Fibroblast of skin of abdomen (primary cell): ENCODE measurements at places on chromosomes 12 and 14.

- peak; percentile 56 for DNase-seq
Measured at GRCh38 chr14:102525219-102525928, 15.8 kb upstream of the ANKRD9 start.

- DNase-seq: no peak
Measured at GRCh38 chr14:36824854-36825253, 163.2 kb downstream of the PAX9 start.

GRCh38 chr14:69726761-69727511 lies 40.0 kb upstream of the SRSF5 start:
- DNase-seq: peak; percentile 73

- DNase-seq: no peak
Measured at GRCh38 chr14:63764103-63764502, 36.2 kb upstream of the SGPP1 start.

DNA sequence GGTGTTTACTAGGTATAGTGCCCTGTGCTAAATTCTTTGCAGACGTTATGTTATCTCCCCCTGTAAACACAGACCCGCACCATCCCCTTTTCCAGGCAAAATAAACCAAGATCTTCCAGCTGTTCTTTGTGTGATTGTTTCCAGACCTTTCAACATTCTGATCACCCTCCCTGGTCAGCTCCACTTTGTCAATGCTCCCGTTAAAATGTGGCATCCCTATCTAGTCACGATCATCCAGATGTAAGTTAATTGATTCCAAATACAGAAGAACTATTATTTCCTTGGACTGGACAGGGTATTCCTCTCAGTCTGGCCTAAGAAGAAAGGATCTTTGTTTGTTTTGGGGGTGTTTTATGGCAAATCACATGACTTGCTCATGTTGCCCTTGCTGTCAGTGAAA lies 127.6 kb upstream of the ARID2 start:
- no peak for DNase-seq

DNA sequence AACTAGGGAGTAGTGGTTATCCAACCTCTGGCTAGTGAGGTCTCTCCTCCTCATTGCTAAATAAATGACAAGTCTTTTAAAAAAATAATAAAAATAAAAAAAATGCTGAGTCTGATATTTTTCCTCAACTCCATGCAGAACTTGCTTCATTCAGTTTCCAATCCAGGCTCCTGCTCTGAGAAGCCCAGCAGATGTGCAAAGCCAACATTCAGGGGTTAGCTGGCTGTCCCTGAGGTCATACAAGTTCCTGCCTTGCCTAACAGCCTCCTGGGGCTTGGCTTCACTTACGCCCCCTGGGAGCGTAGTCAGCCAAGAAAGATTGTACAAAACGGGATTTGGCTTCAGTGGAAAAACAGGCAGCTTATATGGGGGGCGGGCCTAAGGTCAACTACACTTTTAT lies 23.3 kb downstream of the RTRAF start:
- DNase-seq: no peak

DNA sequence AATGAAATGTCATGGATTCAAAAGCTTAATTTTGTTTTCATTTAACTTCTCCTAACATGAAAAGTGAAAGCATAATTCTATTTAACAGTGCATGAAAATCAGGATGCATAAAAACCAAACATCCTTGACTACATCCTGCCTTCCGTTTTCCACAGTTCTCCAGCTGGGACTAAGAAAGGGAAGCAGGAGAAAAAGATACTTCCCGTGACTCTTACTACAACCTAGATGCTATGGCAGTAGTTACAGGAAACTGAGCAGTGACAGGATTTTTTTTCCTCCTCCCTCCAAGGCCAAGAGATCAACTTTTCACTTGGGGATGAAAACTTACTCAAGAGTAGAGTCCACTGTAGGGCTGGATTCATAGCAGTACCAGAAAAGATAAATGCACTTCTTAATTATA lies 2.6 kb downstream of the EXOC5 start:
- peak; percentile 3 for DNase-seq

GRCh38 chr14:49766839-49767238 lies 1.1 kb upstream of the KLHDC2 start:
- DNase-seq: no peak

- no peak for DNase-seq
Measured at GRCh38 chr12:32482226-32482625, 82.9 kb downstream of the FGD4 start.
